ENCODE measurements at places on chromosomes 16 and 17.

GRCh38 chr17:28917029-28917428 is 14.2 kb upstream of the DHRS13 start:
- DNase-seq: no peak

GRCh38 chr17:58759522-58759921 is 3.9 kb downstream of the PPM1E start:
- DNase-seq: no peak

- DNase-seq: no peak
Observed at GRCh38 chr16:750485-750884, 9.7 kb upstream of the CIAO3 start.

DNA sequence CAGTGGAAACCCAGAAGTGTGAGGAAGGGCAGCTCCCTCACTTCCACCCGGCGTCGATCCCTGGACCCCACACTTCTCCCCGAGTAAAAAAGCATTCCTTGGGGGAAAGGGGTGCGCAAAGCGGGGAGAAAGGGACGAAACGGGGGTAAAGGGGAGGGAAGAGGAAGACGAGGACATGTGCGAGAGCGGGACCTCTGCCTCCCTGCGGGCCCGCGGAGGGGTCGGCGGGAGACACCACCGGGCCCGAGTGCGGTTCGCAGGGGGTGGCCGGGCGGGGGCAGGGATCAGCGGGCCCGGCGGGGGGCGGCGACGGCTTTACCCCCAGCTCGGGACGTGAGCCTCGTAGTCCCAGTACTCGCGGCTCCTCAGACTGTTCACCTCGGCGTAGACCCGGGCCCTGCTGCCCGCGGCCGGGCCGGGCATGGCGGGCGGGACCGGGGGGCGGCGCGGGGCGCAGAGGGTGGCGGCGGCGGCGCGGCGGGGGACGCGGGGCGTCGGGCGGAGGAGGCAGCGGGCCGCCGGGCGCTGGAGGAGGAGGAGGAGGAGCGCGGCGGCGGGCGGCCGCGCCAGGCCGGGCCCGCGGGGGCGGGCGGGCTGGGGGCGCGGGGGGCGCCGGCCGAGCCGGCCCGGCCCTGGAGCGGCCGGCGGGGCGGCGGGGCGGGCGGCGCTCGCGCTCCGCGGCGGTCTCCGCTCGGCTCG is 443 bp downstream of the CSNK2A2 start:
- DNase-seq: no peak

GRCh38 chr16:54503011-54503855 is 216.6 kb upstream of the IRX3 start:
- no peak for DNase-seq

DNA sequence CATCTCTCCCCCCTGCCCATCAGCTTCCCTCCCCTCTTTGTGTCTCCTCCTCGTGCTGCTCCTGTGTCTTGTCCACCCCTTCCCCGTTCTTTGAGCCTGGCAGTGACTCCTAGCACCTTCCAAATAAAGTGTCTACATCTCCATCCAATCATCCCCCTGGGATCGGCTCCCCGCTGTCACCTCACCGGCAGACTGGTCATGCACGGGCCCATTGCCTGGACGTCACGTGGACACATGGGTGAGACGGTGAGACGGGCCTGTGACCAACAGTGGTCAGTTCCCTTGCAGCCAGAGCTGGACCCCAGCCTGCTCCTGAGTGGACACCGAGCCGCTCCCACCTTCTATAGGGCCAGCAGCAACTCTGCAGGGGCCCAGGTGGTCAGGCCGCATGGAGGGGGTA is 46.4 kb downstream of the COTL1 start:
- no peak for DNase-seq

- no peak for DNase-seq
Observed at GRCh38 chr17:80811181-80812105, 180.2 kb upstream of the CHMP6 start.

DNA sequence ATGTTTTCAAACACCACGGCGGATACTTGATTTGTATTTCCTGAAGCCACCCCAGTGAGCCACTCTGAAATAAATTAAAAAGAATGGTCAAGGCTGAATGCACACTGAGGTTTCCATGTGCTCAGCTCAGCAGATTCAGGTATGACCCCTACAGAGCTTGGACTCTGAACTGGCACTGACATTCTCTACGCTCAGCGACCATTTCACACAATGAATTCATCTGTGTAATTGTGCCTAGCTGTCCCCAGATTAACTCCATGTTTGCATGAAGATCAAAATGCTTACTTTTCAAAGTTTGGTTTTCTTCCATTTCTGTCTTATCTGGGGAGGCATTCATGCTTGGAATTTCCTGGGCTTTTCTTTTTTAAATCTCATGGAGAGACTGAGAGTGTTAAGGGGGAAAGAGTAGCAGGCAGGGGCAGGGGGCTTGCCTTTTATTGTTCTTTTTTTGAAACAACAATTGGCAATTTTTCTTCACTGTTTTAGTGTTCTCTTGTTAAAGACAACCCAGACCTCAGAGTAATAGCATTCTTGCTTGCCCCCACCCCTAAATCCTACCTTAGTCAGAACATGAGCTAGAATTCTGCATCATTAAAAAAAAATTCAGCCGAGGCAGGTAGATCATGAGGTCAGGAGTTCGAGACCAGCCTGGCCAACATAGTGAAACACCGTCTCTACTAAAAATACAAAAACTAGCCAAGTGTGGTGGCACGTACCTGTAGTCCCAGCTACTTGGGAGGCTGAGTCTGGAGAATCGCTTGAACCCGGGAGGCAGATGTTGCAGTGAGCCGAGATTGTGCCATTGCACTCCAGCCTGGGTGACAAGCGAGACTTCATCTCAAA is 85.5 kb upstream of the HNF1B start:
- no peak for DNase-seq

DNA sequence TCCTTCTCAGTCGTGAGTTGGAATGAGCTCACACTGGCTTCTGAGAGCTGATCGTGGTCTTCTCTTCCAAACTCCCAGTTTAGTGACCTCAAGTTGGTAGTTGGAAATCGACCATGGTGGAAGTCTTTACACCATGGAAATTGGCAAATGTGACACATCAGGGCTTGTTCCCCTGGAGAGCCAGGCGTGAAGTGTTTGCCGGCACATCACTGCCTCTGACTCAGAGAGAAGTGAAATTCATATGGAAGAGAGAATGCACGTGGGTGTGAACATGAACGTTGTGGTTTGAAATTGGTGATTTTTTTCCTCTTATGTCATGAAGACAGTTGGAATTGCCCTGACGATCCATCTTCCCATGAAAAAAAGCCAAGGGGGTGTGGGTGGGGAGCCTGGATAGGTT is 47.4 kb downstream of the AXIN2 start:
- peak; percentile 42 for DNase-seq

DNA sequence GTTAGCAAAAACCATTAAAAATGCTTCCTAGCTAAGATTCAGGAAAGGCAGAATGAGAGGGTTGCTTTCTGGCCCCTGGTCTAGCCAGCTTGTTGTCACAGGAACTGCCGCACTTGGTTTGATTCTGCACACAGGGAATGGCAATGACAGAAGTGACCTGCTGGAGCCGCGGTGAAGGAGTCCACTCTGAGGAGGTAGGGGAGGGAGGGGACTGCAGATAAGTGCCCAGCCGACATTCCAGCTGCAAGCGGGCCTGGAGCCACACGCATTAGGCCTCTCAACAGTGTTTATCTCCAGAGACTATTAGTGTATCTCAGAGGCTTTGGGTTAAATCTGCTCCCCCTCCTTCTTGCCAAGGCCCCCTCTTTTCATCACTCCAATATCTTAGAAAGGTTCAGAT is 38.6 kb downstream of the CDRT15 start:
- DNase-seq: no peak

DNA sequence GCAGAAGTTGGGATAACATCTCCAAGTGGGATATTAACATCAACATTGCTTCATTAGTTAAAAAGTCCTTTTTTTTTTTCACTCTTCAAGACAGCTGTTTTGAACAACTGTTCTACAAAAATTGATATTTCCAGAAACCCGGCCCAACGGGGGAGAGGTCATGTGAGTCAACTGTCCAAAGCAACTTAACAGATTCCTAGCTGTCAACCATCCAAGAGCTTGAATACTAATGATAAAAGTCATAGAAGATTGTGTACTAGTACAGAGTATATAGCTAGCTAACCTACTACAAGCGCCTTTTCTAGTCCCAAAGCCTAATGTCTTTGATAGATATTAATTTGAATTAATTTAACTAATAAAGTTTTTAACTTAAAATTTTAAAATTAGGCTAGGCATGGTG is 172.0 kb downstream of the CYB561 start:
- no peak for DNase-seq

GRCh38 chr17:17871913-17872312 is 35.1 kb upstream of the SREBF1 start:
- DNase-seq: no peak

GRCh38 chr17:49990331-49990730 is 4.7 kb downstream of the DLX3 start:
- DNase-seq: no peak

Measured in AG04449 (cell line).